Stimulated activated CD8-positive, alpha-beta memory T cell treated with anti-CD3 and anti-CD28 coated beads, Interleukin-4, amount 100 ng/mL, for 48 hours (primary cell): ENCODE measurements at places on chromosomes 13 and 19.
A peak's percentile ranks its signal among the peaks of the same experiment; 100 is the strongest.

DNA sequence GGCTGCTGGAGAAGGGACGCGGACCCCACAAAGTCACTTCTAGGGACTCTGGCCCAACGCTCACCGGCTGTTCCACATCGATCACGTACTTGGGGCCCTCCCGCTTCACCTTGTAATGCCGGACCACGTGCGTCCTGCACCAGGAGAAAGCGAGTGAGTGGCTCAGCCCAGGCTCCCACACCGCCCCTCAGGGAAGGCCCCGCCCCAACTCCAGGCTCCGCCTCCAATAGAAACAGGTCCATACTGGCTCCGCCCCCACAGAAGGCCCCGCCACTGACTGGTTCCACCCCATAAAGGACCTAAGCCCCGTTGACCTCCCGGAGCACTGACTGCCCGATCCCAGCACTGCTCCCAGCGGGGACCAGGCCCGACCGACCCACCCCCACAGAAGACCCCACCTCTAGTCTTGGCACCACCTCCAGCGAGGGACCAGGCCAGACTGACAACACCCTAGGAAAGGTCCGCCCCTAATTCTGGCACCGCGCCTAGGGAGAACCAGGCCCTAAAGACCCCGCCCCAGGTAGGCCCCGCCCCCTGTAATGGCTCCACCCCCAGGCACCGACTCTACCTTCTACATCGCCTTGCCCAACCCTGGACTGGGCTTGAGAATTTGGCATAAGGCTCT, 11.3 kb downstream of the STAP2 start:
- peak; percentile 94 for DNase-seq

DNA sequence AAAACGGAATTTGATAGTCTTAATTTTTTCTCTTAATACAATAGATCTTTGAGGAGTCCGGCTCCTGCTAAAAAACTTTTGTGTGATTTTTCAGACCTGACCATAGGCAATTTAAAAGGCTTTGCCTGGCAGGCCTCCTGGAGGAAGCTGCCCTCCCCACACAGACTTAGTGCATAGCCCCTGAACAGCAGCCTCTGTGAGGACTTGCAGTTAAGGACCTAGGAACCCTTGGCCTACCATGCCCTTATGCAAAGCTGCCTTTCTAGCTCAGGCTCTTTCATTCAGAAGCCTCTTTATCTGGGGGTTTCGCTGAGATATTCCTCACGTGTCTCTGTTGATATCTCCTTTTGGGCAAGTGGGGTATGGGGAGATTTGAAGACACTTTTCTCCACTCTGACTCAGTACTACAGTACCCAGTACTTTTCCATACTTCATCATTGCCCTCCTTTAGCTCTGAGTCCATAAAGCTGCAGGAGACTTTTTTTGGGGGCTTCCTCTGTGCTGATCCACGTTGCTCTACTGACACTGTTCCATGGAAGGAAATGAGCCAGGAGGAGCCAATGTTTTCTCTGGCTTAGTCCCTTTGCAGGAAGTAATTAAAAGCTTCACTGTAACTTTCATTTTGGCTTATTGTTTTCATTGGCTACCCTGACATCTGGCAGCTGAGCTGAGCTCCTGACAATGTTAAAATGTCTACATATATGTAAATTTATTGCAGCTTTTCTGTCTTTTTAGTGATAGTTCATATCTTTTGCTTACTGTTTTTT, 283.1 kb downstream of the TDRD3 start:
- no peak for DNase-seq

GRCh38 chr19:50317115-50317514, 12.1 kb downstream of the KCNC3 start:
- no peak for DNase-seq

GRCh38 chr13:97432232-97432916, 1.6 kb upstream of the RAP2A start:
- DNase-seq, result no peak

- no peak for DNase-seq
Measured at GRCh38 chr19:32857584-32857983, 12.0 kb downstream of the SLC7A9 start.

- DNase-seq, result peak; percentile 39
Measured at GRCh38 chr13:26051657-26052311, at the start of gene SHISA2. TSS of gene SHISA2 (minus strand) at chr13:26052016. CDS start at chr13:26050975, 1,041 bp downstream.

GRCh38 chr19:15538774-15539173, 30.4 kb downstream of the CYP4F22 start:
- no peak for DNase-seq
